ENCODE measurements at places on chromosomes 13 and 19. TPM values are rescaled to one million over a fixed set of nuclear protein-coding genes. Genes with fewer than 3 reads are reported as not detected.

Gene FFAR2
- 0.22 TPM for total RNA-seq

Gene ZNF576
- total RNA-seq = 15.3 TPM

Gene FOSB
- total RNA-seq = 0.98 TPM

Gene C19orf18
- 0.85 TPM for total RNA-seq

Gene SACS
- 12.5 TPM for total RNA-seq

Gene EDDM13
- 0.54 TPM for total RNA-seq

Gene CCDC8
- 18.9 TPM for total RNA-seq

Gene SIGLEC8
- total RNA-seq = 1.8 TPM

Gene CCDC70
- total RNA-seq = not detected

Gene GAPDHS
- total RNA-seq = not detected

- DNase-seq = no peak
Measured at GRCh38 chr19:30469774-30470173, 97.6 kb downstream of the ZNF536 start.

DNA sequence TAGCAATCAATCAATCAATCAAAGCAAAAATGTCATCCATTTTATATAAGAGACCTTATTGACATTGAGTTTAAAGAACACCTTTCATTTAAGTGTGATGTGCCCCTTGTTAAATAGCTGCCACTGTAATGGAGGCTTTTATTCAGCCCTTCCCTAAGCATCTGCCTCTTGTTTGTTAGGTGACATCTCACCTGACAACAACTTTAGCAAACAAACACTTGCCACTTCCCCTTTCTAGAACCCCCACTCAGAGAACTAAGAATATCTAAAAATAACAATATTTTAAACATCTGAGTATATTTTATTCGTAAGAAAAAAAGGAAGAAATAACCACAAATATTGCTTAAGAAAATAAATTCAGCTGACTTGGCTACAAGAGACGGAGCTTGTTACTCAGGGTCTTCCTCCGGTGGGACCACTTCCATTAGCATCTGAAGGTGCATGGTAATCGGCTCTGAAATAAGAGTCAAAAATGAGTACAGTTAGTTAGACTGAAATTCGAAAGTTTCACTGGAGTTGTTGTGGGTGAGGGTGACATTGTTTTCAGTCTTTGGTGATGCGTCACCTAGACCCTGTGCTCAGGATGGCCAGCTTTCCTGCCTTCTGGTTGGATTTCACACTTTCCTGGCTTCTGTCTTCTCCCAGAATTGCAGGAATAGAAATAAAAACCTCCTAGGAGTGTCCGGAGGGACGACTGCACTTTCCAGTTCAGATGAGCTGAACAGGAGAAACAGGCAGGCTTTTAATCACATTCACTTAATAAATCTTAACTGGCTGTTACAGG lies 39.1 kb downstream of the SLC7A9 start:
- DNase-seq = no peak

GRCh38 chr19:15412832-15413231 lies 6.0 kb downstream of the AKAP8L start:
- DNase-seq = no peak

DNA sequence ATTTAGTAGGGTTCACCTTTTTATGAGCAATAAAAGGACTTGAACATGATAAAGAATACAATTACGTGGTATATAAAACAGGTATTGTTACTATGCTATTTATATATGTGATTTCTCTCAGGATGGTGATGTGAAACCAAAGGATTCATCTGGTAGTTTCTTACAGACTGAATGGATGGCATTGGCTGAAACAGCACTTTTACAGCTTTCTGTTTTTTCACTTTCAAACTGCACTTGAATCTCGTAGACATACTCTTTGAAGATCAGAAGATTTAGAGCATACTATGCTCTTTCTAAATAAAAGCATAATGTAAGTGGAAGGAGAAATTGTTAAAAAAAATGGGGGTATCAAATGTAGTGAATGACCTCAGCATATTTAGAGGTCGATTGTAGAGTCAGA lies 354.8 kb downstream of the HS6ST3 start:
- DNase-seq = no peak

- no peak for DNase-seq
Measured at GRCh38 chr13:44142540-44142867, 231.1 kb upstream of the SERP2 start.

- peak; percentile 94 for DNase-seq
Measured at GRCh38 chr13:114226699-114227323, 7.9 kb upstream of the CDC16 start.

GRCh38 chr19:5593343-5594255 lies 25.8 kb upstream of the TINCR start:
- DNase-seq = no peak

- no peak for DNase-seq
Measured at GRCh38 chr13:44317752-44318151, 55.9 kb upstream of the SERP2 start.

- no peak for DNase-seq
Measured at GRCh38 chr19:18109733-18110608, 12.4 kb downstream of the MAST3 start.

DNA sequence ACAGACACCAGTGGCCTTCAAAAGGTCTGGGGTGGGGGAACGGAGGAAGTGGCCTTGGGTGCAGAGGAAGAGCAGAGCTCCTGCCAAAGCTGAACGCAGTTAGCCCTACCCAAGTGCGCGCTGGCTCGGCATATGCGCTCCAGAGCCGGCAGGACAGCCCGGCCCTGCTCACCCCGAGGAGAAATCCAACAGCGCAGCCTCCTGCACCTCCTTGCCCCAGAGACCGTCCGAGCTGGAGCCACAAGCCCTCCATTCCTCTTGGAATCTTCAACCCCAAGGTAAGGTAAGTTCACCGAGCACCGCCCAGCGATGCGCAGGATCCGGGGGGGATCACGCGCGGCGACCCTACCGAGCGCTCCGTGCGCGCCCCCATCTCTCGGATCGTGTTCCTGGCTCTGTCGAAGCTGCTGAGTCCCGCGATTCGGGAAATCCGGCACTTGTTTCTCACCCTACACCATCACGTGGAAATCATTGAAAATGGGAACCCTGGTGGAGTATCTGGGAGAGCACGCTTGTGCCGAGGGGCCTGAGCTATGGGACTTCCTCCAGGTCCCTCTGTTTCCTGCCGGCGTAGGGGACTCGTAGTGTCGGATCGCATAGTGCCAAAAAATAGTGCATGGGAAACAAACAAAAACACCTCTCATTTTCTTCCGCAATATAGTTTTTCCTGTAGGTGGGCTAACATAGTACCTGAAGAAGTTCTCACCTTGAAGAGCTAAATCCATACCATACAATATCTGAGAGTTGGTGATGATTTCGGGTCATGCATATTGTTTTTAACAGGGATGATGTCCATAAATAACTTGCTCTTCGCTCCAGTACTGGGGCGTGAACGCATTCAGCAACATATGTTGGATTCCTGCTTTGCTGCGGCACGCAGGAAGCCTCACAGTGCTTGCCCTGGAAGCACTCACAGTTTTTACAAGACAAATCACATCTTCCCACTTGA lies 9.3 kb downstream of the PDX1 start:
- no peak for DNase-seq

DNA sequence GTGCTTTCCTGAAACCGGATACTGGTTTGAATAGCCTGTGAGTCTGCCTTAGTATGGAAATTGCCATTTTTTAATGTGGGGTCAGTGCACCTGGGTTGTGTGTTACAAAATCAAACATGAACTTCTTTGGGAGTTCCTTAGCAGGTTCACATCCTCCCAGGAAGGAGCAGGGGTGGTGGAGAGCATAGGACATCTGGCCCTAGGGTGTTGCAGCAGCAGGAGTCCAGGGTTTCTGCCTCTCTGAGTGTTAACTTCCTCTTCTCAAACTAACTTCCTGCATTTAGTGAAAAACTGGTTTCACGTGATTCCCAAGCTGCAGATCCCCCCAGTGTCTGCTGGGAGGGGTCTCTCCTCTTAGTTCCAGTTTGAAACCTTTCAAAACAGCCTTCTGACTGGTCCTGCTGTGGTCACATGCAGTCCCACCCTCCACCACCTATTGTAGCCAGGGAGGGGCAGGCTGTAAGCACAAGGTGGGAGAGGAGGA lies 7.2 kb downstream of the RNASEH2B start:
- no peak for DNase-seq

- DNase-seq = peak; percentile 47
Measured at GRCh38 chr19:3698386-3698950, 1.8 kb downstream of the PIP5K1C start.

DNA sequence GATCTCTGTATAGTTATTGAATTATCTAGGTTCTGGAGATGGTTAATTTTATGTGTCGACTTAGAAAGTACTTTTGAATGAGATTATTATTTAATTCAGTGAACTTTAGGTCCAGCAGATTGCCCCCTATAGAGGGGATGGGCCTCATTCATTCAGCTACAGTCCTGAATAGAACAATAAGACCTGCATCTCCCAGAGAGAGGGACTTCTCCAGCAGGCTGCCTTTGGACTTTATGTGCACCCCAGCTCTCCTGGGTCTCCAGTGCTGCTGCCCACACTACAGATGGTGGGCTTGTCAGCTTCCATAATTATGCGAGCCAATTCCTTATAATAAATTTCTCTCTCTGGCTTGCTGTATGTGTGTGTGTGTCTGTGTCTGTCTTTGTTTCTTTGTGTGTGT lies 39.3 kb upstream of the KL start:
- DNase-seq = no peak

DNA sequence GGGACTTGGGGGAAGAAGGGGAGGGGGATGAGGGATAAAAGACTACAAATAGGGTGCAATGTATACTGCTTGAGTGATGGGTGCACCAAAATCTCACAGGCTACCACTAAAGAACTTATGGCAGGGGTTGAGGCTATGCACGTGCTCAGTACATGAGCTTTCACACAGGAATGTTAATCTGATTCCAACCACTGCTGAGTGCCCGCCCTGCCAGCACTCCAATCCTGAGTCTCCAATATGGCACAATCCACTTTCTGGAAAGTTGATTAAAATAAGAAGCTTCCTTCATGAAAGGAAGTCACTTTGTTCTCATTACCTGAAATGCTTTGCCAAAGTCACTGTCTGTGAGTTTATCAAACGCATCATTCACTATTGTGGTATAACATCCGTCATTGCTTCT lies 463.0 kb downstream of the IRS2 start:
- no peak for DNase-seq

GRCh38 chr13:98879127-98879520 lies 98.7 kb downstream of the DOCK9 start:
- no peak for DNase-seq

DNA sequence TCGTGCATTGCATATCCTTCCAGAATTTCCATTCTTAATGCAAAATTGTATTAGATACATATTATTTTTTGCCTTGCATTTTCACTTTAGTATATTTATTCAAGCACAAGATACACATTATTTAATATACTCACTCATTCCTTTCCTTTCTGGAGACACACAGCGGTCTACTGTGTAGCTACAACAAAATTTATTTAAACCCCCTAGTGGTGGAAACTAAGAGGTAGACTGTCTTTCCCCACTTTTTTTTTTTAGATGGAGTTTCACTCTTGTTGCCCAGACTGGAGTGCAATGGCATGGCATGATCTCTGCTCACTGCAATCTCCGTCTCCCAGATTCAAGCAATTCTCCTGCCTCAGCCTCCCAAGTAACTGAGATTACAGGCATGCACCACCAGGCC lies 2040.3 kb upstream of the PCDH20 start:
- no peak for DNase-seq

DNA sequence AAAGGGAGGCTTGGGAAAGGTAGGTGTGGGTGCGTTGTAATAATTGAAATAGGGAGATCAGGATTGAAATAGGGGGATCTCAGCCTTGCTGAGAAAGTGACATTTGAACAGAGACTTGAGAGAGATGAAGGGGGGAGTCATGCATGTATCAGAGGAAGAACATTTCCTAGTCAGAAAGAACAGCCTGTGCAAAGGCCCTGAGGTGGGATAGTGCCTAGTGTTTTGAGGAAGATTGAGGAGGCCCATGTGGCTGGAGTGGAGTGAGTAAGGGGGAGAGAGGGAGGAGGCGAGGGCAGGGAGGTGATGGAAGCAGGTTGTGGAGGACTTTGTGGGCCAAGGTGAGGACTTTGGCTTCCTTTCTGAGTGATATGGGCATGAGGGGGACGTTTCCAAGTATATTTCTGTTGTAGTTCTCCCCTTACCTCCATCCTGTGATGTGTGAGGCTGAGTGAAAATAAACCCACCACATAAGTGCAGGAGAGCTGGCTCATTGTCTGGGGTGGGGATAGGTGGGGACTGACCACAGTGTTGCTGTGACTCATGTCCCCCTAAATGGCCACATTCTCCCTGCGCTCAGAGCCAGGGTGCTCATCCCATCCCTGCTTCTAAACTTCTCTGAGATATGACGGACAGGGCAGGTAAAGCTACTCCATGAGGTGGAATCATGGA lies 17.8 kb downstream of the ACTL9 start:
- no peak for DNase-seq

GRCh38 chr13:81320516-81320915 lies 979.6 kb upstream of the SPRY2 start:
- no peak for DNase-seq

DNA sequence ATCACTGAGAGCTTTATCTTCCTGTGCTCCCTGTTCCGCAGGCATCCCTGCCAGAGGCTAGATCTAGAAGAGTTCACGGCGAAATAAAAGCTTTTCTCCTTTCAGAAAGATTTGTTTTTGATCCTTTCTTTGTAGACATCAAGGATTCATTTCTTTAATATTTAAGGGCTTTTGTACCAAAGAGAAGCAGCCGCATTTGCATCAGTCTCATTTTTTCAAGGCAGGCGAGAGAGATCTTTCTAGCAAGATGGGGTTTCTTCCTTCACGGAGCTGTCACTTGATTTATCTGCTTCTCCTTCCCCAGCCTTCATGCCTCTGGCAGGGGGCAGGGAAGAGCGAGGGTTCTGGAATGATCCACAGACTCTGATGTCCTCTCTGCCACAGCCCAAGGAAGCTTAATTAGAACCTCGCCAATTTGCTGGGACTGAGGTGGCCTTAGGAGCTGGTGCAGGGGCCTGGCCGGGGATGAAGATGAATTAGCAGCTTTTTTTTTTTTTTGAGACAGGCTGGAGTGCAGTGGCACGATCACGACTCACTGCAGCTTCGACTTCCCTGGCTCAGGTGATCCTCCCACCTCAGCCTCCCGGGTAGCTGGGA lies 40.0 kb downstream of the PIN1 start:
- DNase-seq = peak; percentile 38

- no peak for DNase-seq
Measured at GRCh38 chr19:4969772-4970531, 1.0 kb downstream of the KDM4B start.

- peak; percentile 69 for DNase-seq
Measured at GRCh38 chr13:98300956-98301641, 124.0 kb upstream of the RNF113B start.

- peak; percentile 26 for DNase-seq
Measured at GRCh38 chr13:91313103-91313502, 34.4 kb upstream of the MIR17HG start.

- DNase-seq = no peak
Measured at GRCh38 chr19:7701654-7702457, at the start of gene FCER2. TSS of gene FCER2 (minus strand) at chr19:7702131. CDS start at chr19:7699760, 2,371 bp downstream.

DNA sequence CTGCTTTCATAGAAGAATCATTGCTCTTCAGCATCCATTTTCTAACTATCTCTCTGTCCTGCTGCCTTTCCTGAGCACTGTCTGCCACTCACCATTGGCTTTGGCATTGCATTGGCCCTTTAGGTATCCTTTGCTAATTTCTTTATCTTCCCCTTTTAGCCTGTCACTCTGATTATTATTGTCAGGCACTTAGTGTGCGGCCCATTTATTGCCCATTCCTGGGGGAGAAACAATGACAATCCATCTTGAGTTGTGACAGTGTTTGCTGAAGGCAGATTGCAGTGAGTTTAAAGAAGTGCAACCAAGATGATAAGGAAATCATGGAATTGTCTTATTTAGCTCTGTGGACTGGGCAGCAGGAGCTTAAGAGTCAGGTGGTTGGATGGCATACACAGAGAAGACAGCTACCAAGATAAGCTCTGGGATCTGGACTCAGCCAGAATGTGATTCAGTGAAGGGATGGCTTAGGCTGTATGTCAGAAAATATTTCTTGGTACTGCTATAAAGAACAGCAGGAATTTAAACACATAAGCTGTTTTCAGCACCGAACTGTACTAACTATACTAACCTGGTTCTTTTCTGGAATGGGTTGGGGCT lies 25.3 kb downstream of the B3GLCT start:
- DNase-seq = no peak

Measured in kidney (tissue), 22 donors.